ENCODE measurements at places on chromosomes 2 and 18.

DNA sequence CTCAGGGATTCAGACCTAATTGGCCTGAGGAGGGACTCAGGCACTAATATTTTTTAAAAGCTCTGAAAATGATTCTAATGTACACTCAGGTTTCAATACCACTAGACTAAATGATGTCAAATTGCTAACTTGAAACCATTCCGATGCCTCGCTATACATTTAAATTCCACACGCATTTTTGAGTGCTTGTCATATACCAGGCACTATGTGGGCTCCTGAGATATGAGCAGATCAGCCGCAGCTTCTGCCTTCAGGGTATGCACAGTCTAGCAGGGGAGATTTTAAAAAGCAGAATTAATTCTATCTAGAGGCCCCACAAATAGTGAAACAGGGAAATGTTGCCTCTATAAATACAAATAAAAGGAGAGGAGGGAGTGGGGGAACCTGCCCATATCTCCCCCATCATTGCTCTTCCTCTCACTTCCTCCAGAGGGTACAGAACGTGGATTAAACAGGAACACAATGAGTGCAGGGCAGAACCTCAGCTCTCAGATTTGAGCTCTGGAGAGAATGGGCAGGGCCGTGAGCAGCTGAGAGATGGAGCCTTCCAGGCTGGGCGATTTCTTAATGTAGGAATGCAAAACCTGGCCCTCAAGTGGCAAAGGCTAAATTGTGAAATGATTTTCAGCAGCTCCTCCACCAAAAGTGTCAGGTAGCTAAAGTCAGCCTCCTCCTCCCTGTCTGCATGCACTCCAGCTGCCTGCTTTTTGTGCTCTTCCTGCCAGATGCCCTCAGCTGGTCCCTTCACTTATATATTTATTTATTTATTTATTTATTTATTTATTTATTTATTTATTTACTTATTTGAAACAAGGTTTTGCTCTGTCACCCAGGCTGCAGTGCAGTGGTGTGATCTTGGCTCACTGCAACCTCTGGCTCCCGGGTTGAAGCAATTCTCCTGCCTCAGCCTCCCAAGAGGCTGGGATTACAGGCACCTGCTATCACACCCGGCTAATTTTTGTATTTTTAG lies 24.6 kb upstream of the LBH start:
- DNase-seq, result no peak

DNA sequence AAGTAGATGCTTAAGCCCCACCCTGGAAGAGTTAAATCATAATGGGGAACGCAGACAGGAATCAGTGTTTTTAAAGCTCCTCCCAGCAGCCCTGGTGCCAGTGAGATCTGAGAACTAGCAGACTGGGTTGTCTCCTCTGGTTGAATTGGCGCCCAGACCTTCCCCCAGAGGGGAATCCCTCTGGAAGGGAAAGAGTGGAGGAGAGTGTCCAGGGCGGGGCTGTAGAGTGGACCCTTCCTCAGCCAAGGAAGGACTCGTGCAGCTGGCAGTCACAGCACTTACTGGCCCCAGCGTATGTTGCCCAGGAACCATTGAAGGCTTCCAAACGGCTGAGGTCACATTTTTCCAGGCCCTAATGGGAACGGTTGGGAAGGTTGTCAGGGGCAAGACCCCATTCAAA lies 62.5 kb downstream of the TGOLN2 start:
- peak; percentile 73 for DNase-seq

DNA sequence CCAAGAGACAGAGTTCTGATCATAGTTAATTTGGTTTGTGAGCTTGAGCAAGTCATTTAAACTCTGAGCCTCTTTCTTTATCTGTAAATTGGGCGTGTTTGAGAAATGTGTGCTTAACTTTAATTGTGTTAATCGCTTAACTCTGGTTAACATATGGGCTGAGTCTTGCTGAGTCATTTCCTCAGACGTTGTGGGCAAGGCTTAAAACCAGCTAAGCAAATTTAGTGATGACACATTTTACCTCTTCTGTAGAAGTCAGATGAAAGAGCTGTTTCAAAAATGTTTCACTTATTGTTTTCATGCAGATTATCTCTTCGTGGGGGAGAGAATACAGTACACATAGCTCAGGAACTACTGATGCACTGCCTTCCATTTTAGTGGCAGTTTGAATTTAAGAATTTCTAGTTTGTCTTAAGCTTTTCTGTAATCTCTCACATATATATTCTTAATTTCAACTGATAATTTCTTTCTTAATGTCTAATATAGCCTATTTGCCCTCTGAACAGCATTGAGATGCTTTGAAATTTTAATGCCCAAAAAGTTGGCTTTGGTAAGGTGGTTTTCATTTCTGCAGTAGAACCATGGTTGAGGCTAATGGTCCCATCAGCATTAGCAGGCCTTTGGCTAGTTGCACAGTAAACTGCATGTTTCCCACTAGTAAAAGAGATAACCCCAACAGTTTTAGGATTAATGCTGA lies 34.9 kb downstream of the RAB10 start:
- DNase-seq, result no peak

DNA sequence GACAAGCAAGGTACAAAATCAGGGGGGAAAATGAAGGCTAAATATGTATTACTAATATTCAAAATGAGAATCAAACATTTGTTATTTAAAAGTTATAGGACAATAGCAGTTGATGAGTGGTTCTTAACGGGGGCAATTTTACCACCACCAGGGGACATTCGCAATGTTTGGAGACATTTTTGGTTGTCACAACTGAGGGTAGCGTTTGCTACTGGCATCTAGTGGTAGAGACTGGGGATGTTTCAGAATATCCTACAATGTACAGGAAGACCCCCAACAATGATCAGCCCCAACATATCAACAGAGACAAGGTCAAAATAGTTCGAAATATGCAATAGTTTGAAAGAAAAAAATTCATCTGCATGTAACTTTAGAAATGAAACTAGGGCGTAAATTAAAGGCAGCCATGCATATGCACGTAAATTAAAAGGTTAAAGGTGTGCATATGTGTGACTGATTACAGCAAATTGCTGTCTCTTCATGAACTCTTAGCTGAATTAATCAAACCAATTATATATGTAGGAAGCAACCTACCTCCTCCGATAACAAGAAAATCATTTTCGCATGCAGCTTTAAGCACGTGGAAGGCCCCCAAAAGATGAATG lies 61.2 kb upstream of the CUL3 start:
- DNase-seq, result no peak

DNA sequence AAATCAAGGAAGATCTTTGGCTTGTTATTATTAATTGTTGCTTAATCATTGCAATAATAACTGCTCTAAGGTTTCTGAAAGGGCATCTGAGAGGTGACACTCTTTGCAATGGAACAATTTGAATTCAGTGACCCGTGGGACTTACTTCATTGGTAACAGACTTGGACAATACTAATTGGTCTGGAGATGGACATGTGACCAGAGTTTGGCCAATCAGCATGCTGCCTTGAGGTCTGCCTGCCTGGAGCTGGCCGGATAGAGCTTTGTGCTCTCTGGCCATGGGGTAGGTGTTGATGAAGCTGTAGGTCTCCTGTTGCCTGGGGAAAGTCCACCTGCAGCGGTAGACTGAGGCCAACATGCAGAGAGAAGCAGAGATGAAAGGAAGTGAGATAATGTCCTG lies 24.0 kb upstream of the VPS4B start:
- DNase-seq, result no peak

DNA sequence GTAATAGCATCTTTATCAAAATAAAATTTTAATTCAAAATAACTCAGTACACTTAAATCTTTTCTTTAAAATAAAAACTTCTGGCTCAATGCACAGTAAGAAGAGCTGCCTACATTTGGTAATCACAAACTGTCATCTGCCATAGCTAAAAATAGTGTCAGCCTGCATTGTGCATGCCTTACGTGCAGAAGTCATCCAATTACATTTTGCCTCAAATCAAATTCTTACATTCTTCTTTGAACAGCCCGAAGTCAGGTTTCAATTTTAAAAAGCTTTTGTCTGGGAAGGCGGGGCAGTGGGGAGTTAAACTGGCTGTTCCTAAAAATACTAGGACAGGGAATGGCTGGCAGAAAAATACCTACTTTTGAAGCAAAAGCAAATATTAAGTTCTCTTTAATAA lies 51.1 kb downstream of the RTN4 start:
- DNase-seq, result no peak

All from uterus (tissue), 4 donors.